Stimulated activated CD8-positive, alpha-beta memory T cell treated with anti-CD3 and anti-CD28 coated beads, Interleukin-4, amount 100 ng/mL, for 1 hour (primary cell): ENCODE measurements at places on chromosomes 11 and 22.
A peak's percentile ranks its signal among the peaks of the same experiment; 100 is the strongest.

GRCh38 chr11:2860636-2861035 lies 24.9 kb downstream of the CDKN1C start:
- DNase-seq, result no peak

GRCh38 chr11:46176421-46176820 lies 55.2 kb upstream of the PHF21A start:
- DNase-seq, result no peak

DNA sequence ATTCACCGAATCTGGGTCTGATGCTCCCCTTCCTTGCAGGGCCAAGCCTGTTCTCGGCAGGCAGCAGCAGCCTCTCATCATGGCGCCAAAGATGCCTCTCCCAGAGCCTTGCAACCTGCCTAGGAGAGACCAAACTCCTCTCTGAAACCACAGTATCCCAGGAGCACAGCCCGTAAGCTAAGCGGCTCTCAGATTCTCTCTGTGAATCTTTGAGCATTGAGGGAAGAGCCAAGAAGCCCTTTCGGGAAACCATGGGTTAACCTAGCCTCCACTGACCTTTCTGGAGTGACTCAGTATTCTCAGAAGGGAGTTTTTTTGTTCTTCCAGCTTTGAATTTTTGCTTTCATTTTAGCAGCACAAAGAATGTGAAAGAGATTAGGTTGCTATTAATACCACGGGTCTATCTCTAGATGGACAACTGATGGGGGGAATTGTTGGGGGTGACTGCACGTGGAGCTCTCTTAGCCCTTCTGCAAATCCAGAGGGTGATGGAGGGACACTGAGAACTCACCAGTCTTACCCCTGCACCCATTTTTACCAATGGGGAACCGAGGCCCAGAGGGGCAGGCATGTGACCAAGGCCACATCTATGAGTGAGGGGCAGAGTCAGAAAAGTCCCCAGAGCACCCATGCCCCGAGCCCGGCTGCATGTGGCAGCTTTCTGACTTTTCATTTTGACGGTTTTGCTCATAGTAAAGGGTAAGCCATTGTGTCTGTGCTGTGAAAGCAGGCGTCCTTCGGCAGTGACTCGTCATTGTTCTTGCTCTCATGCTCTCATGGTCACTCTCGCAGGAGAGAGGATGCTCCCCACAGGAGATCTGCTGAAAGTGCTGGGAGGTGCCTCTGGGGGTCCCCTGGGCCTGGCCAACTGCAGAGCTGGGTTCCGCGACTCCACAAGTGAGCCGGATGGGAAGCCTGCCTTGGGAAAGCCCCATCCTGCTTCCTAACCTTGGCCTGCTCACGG lies 36.0 kb downstream of the IRAG1 start:
- DNase-seq, result no peak

DNA sequence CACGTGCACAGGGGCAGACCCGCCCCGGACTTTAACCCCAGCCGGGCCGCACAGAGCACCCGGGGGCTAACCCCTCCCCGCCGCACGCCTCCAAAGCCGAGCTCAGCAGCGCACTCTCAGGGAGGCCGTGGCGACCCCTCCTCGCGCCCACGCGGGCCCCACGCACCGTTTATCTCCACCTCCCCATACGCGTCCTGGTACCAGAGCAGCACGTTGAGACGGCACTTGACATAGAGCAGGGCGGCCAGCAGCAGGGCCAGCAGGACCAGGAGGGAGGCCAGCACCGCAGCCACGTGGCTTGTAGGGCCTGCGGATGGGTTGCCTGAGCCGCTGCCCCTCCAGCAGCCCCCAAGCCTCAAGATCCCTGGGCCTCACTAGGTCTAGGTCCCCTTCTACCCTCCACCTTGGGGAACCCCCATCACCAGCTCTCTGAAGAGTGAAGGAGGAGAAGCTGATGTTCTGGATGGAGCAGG lies 7.1 kb downstream of the SIGIRR start:
- DNase-seq, result no peak

DNA sequence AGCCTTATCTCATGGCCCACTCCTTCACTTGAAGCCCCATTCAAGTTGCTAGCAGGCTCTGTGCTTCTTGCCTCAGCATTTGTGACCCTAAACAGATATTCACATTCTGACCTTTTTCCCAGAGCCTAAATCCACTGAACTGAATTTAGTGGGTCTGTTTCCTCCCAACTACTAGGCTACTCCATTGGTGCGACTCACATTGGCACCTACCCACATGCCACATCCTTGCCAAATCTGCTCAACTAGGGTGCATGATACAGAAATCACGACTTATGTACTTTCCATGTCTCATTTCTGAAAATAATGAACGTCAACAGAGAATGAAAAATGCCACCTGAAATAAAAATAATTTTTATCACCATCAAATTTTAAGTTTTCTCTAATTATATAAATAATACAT lies 8.4 kb upstream of the MMP12 start:
- no peak for DNase-seq

DNA sequence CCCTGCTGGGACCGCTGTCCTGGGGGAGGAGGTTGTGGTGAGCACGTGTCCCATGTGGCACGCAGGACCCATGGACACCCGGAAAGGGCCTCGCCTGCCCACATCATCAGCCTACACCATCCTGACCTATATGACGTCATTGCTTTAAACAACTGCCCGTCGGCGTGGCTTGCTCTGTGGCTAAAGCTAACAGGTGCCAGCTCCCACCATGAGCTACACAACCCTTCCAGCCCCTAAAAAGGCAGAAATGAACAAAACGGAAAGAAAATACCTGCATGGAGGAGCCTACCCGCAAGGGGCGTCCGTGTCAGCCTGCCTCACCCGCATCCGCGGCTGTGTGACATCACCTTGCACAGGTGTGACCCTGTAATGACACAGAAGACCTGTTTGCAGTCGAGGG lies 481.8 kb downstream of the BRD1 start:
- no peak for DNase-seq

DNA sequence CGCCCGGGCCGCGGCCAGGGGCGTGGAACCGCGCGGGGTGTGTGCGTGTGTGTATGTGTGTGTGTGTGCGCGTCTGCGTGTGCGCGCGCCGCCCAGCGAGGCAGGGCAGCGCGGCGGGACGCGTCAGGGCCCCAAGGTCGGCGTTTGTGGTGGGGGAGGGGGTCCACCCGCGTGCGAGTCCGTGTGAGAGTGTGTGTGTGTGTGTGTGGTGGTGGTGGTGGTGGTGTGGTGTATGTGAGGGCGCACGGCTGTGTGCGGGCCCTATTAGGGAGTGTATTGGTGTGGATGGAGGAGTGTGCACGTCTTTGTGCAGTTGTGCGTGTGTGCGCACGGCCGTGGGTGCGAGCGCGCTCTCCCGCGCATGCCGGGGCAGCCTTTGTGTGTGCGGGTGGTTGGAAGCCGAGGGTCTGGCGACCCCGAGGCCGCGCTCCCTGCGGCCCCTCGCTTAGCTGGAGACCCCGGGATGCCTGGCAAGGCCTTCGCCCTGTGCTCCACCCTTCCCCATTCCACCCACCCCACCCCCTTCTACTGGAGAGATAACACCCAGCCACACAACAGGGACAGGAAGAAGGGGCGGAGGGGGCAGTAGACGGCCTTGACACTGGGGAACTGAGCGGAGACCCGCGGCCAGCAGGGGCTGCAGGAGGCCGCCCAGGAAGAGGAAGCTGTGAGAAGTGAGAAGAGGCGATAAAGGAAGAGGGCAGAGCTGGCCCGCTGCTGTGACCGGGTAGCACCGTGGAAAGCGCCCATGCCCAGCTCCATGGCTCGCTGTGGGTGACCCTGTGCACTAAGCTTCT lies 528 bp upstream of the ARRB1 start:
- no peak for DNase-seq

GRCh38 chr11:21912285-21912684 lies 280.6 kb upstream of the ANO5 start:
- no peak for DNase-seq

DNA sequence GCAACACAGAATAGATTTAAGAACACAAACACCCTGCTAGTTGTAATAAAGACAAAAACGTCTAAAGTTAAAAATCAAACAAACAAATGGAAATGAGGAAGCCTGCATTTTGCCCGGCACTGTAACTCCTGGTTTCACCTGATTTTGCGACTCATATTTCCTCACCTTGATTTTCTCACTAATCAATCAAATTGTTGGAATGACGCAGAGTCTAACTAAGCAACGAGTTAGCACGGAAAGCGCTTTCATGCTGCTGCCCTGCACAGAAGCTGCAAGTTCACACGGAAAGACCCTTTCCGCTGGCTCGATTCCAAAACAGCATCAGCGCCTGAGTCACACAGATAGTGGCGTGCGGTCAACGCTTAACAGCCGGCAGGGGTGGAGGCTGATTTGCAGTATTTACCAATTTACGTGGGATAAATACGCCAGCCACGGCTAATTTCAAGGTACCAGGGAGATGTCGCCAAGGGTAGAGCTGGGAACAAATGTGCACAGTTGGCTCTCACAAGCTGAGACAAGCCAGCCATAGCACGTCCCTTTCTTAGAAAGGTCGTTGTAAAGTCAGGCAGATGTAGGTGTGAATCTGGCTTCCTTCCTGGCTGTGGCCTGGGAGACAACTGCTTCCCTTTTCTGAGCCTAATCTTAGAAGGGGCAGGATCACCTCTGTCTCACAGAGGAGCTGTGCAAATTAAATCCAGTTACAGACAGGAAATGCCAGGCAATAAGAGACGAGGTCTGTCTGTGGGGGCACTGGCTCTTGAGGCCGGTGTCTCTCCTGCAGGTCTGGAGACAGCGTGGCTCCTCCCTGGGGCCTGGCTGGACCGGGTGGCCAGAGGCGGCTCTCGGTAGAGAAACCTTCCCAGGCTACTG lies 76.9 kb upstream of the TTLL12 start:
- DNase-seq, result peak; percentile 71

DNA sequence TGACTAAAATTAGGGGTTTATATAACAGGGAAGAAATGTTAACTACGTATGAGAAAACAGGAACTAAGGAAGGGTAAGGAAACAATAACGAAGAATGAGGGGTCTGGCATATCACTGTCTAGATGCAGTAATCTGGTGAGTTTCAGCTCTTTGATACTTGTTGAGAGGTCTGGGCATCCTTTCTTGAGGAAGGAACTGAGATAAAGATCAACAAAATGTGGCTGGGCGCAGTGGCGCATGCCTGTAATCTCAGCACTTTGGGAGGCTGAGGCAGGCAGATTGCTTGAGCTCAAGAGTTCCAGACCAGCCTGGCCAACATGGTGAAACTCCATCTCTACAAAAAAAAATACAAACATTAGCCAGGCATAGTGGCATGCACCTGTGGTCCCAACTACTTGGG lies 2.7 kb downstream of the DCDC1 start:
- no peak for DNase-seq

- no peak for DNase-seq
Measured at GRCh38 chr11:23123753-23124152, 263.5 kb upstream of the CCDC179 start.

DNA sequence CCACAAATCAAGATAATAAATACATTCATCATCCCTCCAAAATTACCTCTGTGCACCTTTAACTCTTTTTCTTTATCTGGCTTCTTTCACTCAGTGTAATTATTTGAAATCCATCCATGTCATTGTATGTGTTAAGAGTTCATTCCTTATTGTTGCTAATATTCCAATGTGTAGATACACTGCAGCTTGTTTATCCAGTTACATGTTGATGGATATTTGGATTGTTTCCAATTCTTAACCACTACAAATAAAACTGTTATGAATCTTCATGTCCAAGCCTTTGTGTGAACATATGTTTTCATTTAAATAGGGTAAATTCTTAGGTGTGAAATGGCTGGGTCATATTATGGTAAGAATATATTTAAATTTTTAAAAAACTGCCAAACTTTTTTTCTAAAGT lies 323.3 kb upstream of the NCAM1 start:
- DNase-seq, result no peak

GRCh38 chr11:125481531-125481930 lies 14.5 kb downstream of the FEZ1 start:
- DNase-seq, result no peak

DNA sequence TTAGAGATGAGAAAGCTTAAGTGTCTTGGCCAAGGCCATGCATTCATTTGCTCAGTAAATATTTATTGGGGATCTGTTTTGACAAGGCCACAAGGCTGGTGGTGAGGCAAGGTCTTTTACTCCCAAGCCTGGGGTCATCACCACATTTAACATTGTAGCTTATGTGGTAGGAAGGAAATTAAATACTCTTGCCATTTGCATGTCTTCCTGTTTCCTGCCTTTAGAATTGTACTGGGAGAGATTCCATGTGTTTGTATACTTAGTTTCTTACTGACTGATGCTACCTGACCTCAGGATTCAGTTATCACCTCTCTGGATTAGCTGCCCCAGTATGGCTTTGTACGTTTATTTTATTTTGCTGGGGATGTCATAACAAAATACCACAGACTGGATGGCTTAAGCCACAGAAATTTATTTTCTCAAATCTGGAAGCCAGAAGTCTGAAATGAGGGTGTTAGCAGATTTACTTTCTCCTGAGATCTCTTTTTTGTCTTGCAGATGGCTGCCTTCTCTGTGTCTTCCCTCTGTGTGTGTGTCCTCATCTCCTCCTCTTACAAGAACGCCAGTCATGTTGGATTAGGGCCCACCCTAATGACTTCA lies 44.8 kb downstream of the SPECC1L start:
- DNase-seq, result no peak

DNA sequence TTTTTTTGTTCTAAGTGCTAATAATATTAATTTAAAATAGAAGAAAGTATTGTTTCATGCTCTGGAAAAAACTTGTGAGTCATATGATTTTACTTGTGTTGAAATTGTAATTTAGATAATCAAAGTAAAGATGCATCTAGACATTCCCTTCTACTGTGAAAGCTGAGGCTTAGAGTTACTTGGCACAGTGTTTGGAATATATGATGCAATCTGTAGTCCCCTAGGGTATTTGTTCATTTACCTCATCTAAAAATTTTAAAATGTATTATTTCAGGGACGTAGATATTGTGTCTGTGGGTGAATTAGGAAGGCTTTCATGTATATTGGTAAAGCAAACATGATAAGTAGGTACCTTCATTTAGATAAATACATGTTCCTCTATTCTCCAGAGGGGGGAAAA lies 793.5 kb upstream of the CNTN5 start:
- no peak for DNase-seq

GRCh38 chr11:35013514-35014233 lies 97.3 kb downstream of the PDHX start:
- DNase-seq, result no peak

- no peak for DNase-seq
Measured at GRCh38 chr11:3434976-3435375, 56.0 kb upstream of the ZNF195 start.

DNA sequence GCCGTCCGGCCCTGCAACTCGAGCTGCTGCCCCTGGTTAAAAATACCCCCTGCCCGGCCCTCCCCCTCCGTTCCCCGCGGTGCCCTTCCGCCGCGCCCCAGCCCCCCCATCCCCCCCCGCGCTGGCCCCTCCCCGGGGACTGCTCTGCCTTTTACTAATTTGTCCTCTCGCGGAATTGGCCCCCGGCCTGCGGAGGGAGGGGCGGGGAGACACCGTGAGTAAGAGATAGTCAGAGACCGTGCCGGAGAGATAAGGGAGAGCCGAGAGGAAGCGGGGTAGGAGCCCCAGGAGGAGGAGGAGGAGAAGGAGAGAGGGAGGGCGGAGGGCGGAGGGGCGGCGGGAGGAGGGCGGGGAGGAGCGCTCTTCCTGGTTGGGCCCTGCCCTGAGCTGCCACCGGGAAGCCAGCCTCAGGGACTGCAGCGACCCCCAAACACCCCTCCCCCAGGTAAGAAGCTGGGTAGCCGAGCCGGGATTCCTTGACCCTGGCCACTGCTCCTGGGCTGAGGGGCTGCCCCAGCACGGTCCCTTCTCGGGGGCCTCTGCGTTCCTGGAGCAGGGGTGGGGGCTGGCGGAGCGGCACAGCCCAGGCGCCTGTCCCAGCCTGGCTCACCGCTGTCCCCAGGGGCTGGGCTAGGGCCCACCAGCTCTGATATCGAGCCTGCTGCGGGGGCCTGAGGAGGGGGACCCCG lies at the start of gene CAPN1:
TSS of gene CAPN1 (plus strand) at position 360 of the 689 bp plus-strand sequence. CDS start 774 bp downstream, outside the sequence.
- DNase-seq, result peak; percentile 47
